ENCODE measurements at places on chromosomes 3 and 15.

DNA sequence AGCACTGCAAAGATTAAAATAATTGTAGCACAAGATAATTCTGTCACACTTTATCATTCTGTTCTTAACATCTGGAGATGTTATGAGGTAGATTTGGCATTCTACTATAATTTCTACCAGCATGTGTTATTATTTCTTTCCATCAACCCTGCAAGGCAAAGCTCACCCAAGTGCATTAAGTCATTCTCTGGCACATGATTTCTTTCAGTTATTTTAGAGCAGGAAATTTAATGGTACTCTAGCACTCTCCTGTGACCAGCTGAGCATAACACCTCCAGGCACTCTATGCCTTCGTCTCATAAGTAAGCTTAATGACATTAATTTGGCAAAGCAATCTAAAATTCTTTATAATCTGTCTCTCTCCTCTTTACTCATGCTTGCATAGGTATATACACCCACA lies 300.2 kb upstream of the GPR149 start:
- no peak for DNase-seq

DNA sequence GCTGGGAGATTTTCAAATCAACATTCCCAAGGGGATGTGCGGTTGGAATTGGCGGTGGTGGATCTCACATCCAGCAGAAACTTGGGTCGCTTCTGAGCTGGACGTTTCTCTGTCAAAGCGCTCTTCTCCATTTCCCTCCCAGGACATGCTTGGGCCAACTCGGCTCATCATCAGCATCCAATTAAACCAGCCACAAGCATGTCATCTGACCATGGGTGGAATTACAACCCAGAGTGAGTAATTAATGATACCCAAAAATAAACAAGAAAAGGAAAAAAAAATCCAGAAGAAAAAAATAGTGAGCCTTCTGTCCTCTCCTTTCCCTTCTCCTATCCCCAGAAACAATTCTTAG lies 111.2 kb downstream of the XXYLT1 start:
- no peak for DNase-seq

DNA sequence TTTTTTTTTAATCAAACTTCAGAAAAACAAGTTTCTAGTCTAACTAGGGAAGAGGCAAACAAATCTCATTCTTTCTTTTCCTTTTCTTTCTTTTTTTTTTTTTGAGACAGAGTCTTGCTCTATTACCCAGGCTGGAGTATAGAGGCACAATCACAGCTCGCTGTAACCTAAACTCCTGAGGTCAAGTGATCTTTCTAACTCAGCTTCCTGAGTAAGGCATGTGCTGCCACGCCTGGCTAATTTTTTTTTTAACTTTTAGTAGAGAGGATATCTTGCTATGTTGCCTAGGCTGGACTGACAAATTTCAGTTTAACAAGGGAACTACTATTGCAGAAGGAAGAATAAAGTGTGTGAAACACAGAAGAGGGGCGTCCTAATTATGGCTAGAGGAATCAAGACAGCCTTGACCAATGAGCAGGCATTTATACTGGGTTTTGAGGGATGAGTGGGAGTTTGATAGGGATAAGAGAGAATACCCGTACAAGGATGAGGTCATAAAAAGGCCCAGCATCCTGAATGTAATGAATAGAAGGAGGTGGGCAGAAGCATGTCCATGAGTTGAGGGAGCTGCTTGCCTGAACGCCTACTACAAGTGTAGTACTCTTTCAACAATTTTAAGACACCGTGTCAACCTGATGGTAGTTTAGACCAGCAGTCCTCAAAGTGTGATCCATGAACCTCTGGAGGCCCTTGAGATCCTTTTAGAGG lies 6.7 kb upstream of the ZFAND6 start:
- DNase-seq: no peak

GRCh38 chr3:113431811-113432210 lies 9.5 kb downstream of the CFAP44 start:
- no peak for DNase-seq

- no peak for DNase-seq
Measured at GRCh38 chr3:150784747-150785125, 21.8 kb upstream of the SIAH2 start.

DNA sequence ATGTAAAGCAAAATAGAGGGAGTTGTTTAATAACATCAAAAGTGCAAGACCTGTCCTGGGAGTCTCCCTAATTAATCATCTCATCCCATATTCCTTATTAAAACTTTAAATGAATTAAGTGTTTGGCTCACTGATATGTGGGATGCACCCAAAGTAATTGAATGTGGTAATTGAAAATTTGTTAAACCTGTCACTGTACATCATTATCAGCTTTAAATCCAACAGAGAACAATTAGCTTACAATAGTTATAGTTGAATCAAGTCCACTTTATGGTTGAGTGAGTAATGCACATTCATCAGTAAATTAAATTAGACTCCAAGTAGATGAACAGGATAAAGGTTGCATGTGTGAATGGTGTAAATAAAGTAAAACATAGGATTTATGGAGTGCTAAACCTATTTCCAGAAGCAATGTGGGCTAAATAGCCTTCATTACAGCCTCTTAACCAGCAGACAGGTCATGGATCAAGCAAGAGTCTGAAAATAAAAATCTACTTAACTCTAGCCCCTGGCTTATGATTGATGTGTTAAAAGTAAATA lies 608.2 kb upstream of the CCDC54 start:
- no peak for DNase-seq

GRCh38 chr15:69758810-69759790 lies 306.5 kb downstream of the RPLP1 start:
- peak; percentile 70 for DNase-seq

- no peak for DNase-seq
Measured at GRCh38 chr3:38610934-38611333, 38.6 kb downstream of the SCN5A start.

DNA sequence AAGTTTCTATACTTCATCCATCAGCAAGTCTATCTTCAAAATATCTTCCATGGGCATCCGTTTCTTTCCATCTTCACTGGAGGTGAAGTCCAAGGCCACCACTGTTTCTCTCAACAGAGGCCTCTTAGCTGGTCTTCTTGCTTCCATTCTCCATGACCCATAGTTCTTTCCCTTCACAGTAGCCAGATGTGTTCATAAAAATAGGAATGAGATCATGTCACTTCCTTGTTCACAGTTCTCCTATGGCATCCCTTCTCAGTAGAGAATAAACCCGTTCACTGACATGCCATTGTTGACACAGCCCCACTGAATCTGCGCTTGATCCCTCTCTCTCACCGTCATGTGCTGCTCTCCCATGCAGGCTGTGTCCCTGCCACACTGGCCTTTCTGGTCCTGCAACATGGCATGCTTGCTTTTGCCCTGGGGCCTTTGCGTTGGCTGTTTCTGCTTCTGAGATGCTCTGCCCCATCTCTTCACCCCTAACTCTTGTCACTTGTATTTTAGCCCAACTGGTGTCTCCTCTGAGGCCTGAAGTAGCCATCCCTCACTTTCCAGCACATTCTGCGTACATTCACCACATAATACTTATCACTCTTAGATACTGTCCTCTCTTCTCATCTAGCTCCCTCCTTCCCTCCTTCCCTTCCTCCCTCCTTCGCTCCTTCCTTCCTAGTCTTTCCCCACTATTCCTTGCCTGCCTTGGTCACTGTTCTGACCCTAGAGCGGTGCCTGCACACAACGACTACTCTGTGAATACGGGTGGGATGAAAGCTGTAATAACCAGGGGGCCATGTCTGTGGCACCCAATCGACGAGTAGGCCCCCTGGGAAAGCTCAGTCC lies 42.0 kb downstream of the STARD5 start:
- DNase-seq: no peak

GRCh38 chr3:53846134-53846850 lies at the start of the genes CHDH and IL17RB:
Gene CHDH (minus strand): TSS chr3:53846419. CDS start chr3:53824008, 22,411 bp downstream.
Gene IL17RB (plus strand): TSS chr3:53846568. CDS start chr3:53846589, 21 bp downstream.
- no peak for DNase-seq

DNA sequence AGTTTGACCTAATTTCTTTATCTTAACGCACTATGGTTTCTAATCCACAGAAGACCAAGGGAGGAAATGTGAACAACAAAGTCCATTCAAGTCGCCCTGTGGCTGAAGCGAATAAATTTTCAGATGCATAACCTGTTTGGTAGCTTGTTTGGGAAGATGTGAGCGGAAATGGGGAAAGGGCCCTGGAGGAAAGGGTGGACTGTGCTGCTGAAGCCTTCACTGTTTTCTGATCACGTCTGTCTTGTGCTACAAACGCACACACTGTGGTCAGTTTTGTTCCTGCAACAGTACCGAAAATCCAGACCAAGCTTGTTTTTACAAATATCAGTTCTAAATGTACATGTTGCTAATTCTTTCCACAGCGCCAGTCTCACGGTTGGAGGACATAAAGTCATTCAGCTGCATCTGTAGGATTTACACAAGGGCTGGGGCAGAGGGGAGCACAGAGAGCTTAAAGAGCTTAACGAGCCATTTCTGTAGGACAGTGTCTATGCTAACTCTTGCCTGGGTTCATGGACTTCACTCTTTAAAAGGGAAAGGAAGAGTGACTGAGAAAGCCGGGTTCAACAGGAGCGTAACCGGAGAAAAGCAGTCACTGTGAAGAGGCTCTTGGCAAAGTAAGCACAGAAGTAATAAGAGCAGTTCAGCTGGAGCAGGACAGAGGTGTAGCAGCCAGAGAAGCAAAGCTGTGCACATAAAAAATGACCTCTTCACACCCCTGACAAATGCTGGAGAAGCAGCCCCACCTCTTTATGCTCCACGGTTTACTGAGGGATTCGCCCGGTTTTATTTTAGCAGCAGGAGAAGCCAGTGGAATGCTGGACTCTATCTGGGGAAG lies 66.6 kb downstream of the USF3 start:
- DNase-seq: no peak

DNA sequence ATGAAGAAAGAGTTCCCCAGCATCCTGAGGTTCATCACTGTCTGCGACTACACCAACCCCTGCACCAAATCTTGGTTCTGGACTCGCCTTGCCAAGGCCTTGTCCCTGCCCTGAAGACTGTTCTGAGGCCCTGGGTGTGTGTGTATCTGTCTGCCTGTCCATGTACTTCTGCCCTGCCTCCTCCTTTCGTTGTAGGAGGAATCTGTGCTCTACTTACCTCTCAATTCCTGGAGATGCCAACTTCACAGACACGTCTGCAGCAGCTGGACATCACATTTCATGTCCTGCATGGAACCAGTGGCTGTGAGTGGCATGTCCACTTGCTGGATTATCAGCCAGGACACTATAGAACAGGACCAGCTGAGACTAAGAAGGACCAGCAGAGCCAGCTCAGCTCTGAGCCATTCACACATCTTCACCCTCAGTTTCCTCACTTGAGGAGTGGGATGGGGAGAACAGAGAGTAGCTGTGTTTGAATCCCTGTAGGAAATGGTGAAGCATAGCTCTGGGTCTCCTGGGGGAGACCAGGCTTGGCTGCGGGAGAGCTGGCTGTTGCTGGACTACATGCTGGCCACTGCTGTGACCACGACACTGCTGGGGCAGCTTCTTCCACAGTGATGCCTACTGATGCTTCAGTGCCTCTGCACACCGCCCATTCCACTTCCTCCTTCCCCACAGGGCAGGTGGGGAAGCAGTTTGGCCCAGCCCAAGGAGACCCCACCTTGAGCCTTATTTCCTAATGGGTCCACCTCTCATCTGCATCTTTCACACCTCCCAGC lies 2.9 kb downstream of the MYD88 start:
- no peak for DNase-seq

DNA sequence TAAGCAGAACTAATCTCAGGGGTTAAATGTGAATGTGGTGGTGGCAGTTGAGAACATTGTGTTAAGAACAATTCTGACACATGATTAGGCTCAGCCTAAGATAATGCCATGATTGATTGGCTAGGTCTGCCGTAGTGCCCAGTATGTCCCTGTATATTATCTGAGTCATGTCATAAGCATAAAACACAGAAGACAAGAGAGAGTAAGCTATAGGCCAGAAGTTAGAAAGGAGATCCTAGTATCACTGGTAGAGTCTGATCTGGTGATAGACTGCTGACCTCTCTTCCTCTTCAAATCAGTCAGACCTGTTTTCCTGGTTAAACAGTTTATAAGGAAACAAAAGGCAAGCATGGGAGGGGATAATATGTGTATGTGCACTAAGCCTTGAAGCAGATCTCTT lies 30.1 kb upstream of the ATP8B4 start:
- no peak for DNase-seq

DNA sequence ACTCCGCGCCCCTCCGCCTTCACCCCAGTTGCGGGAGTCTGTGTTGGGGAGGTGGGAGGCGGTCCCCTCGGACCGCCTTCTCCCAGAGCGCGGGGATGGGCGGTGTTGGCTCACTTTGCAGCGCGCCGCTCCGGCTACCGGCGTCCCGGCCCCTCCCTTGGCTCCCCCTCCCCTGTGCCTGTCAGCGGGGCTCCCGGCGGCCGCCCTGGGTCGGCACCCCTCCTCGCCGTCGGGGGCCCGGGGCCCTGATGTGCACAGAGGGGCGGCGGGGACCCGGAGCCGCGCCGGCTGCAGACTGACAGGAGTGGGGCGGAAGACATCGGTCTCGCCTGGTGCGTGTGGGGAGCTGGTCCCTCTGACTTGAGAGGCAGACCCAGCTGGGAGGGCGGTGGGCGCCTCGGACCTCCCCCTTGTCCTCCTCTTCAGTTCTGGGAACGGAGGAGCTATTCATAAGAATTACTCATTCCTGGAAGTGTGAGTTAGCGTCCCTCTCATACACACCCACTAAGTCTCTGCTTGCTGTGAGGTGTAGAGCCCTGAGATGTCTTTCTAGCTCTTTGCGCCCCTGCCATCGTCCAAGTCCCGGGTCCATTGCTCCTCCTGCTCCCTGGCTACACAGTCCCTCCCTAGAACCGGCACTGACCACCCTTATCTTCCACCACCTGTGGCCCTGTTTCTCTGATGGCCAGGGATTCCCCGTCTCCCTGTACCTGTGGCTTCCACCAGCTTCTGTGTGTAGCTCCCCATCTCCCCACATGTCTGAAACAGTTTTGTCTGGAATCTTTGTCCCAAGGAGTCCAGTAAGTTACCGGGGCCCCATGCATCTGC lies 42.3 kb upstream of the ROPN1 start:
- no peak for DNase-seq

- DNase-seq: no peak
Measured at GRCh38 chr15:43919540-43920253, 92.9 kb downstream of the WDR76 start.

GRCh38 chr15:82304778-82305090 lies 42.1 kb downstream of the SAXO2 start:
- no peak for DNase-seq

DNA sequence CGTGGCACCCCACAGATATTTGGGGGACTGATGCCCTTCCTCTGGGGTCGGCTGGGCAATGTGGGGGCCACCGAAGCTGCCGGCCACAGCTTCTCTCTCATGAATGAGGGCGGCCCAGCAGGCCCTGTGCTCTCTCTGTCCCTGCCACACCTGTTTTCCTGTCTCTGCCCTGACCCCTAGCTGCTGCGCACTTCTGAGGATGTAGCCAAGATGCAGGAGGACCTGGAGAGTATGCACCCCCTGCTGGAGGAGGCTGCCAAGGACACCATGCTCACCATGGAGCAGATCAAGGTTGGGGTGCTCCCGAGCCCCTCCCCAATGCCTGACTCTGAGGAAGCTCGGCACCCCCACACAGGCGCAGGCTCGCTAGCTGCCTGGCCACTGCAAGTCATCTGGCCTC lies 59.7 kb downstream of the SEMA3G start:
- DNase-seq: no peak

GRCh38 chr3:24264748-24265158 lies 229.9 kb downstream of the THRB start:
- no peak for DNase-seq

All from stimulated activated CD4-positive, alpha-beta T cell treated with anti-CD3 and anti-CD28 coated beads, Interleukin-15, amount 100 ng/mL, for 1 hour (primary cell).